Cerebellar cortex (tissue), 1 donor: ENCODE measurements at places on chromosomes 6 and 20.

DNA sequence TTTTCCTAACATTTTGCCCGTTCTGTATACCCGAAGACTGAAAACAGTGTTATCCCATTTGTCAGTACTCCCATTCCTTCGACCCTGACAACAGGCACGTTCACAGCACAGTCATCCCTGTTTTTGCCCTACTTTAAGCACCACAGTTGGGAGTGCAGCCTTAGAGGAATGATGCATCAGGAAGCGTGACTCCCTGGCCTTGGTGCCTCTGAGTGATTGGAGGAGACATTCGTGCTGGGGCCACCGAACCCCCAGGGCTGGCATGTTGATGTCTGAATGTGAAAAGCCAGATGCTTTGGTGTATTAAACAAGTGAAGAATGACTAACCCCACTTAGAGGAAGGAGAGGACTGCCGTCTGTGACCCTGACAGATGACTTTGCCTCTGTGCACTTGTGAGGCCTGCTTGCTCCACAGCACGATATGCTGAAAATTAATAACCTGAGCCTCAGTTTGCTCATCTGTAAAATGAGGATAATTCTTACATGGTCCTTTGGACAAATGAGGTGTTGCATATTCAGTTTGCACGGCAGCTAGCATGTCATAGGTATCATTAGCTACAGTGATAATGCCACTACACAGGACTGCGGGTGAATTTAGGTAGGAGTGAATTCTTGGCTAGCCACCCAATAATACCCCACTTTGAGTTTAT lies 36.0 kb downstream of the STK35 start:
- no peak for DNase-seq

GRCh38 chr6:156747715-156748114 lies 29.5 kb upstream of the ARID1B start:
- DNase-seq = no peak

- DNase-seq = no peak
Observed at GRCh38 chr20:41173791-41174341, 36.5 kb downstream of the PLCG1 start.

DNA sequence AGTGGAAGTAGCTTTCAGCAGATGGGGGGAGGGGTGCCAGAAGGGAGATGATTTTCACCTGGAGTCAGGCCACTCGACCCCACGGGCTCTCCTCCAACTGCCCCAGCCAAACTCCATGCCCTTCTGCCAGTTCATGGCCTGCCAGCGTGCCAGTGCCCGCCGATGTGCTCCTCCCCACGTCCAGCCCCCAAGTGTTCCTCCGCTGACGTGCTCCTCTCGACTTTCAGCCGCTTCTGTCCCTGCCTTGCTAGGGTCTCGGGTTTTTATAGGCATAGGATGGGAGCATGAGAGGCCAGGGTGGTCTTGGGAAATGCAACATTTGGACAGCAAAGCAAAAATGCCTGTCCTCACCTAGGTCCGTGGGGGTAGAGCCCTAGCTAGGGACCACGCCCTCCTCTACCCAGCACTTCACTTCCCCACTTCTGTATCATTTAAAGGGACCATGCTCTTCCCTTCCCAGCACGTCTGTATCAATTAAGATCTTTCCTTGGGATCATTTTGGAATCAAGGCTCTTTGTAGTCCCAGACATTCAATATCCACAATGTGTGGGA lies 54.4 kb downstream of the PRND start:
- DNase-seq = peak; percentile 17

DNA sequence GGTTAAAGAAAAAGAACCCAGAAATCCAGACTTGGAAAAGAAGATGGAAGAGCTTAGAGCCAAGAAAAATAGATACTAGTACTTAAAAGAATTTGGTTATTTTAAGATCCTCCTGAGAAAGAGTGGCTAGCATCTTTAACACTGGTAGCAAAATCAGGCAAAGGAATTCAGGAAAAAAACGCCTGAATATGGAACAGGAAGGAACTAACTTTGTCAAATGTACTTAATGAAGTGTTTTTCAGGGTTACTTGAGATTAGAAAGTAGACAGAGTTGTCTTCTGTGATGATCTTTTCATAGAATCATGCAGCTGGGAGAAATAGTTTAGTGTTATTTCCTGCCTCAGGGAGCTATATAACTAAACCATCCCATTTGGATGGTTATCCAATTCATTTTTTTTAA lies 50.8 kb upstream of the SASH1 start:
- DNase-seq = no peak

GRCh38 chr6:101980924-101981323 lies 587.4 kb downstream of the GRIK2 start:
- DNase-seq = no peak

GRCh38 chr6:41214559-41215238 lies 13.4 kb upstream of the TREML4 start:
- DNase-seq = no peak

DNA sequence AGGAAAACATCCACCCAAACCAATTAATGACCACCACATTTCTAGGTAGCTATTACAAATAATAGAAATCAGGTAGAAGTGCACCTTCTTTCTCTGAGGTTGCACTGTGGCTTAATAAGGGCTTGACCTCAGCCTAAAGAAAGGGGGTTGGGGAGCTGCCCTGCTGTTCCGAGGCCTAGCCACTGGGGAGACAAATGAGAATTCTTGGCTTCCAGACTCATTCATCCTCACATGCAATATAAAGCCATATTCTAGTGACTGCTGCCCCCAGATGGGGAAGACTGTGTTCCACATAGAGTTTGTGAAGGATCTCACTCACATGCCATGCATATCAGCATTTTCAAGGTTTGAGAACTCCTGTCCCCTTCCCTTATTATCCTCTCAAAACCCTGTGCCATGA lies 22.9 kb downstream of the SAYSD1 start:
- no peak for DNase-seq

DNA sequence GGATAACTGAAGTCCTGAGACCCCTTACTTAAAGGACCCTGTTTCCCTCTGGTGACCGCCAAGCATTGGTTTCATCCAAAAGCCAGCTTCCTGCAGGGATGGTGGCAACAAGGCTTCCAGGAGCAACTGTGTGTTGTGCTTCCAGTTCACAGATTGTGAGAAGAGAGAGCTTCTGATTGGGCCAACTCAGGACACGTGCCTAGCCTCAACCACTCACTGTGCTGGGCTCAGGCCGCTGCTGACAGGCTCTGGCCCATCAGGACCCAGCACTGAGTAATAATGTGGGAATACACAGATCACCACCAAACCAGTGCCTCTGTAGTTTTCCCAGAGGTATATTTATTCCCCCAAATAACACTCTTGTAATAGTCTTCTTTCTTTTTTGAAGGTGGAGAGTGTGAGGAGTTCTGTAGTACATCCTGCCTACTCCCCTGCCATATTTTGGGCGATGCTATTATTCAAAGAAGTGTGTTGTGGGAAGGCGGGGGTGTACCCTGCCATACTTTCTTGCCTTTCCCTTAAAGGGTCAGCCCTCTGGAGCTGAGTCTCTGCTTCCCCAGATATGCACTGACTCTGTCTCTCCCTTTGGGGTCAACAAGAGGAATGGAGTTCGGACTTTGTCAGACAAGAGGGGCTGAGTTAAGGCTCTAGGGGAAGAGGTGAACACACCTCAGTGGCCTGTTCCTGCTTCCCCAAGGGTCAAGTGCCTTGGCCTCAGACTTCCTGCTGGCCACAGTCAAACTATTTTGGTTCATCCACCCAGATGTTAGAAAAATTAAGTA lies 23.2 kb downstream of the PPP1R16B start:
- DNase-seq = no peak

DNA sequence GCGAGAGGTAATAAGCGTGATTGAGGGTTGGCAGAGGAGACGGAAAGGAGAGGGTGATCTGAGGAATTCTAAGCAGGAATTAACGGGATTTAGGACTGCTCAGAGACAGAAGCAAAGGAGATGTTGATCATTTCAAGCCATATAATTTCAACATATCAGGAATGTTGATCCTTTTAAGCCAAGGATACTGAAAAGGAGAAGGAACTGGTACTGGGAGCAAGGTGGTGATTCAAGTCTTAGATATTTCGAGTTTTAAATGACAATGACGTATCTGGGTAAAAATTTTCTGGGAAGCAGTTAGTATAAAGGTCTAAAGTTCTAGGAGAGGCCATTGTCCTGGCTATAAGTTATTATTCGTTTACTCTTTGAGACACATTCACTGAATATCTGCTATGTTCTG lies 91.3 kb upstream of the OGFRL1 start:
- DNase-seq = no peak

- no peak for DNase-seq
Observed at GRCh38 chr6:21785164-21785563, 191.6 kb downstream of the SOX4 start.

- DNase-seq = no peak
Observed at GRCh38 chr6:105043979-105044378, 87.1 kb downstream of the LIN28B start.

- no peak for DNase-seq
Observed at GRCh38 chr6:166898910-166899309, 57.4 kb downstream of the RNASET2 start.

- DNase-seq = no peak
Observed at GRCh38 chr6:90356012-90356421, 59.4 kb upstream of the BACH2 start.

DNA sequence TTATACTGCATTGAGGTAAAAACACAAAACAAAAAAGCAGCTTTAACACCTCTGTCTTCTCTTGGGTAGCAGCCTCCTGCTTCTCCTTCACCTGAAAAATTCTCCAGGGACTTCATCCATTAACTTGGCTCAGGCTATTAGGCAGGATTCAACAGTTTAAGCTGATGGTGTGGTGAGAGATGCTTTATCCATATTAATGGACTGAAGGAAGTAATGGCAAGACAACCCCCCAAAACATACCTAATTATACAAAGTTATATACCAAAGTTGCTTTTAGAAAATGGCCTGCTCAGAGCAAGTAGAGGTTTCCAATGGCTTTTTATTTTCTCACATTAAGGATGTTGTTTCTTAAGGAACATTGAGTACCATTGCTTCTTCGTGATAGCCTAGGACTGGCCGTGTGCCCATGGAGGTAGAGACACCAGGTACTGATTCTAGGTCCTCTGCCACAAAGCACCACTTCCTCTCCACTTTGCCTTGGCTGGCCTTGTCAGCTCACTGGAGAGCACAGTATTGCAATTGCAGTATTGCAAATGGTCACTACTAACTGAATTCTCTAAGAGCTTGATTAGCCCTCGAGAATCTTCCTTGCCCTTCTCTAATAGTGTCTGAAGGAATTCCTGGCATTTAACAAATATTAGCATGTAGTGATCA lies 7.3 kb downstream of the EDN1 start:
- no peak for DNase-seq

- no peak for DNase-seq
Observed at GRCh38 chr6:170284126-170284773, 6.6 kb downstream of the DLL1 start.

GRCh38 chr20:53865901-53866793 lies 204.2 kb downstream of the BCAS1 start:
- DNase-seq = peak; percentile 65

DNA sequence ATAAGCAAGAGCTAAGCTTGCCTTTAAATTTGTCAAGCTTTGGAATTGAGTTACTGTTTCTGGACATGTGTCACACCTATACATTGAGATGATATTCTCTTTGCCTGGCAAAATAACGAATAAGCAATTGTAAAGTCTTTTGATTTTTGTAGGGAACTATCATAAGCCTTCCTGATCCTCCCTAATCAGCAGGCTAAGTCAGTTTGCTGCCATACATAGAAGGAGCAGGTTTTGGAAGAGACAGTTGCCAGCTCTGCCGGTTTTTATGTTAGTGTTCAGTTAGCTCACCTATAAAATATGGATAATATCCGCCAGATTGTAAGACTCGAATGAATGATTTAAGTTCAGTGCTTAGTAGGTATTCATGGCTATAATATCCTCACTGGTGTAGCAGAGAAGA lies 34.4 kb upstream of the BCAS1 start:
- no peak for DNase-seq

DNA sequence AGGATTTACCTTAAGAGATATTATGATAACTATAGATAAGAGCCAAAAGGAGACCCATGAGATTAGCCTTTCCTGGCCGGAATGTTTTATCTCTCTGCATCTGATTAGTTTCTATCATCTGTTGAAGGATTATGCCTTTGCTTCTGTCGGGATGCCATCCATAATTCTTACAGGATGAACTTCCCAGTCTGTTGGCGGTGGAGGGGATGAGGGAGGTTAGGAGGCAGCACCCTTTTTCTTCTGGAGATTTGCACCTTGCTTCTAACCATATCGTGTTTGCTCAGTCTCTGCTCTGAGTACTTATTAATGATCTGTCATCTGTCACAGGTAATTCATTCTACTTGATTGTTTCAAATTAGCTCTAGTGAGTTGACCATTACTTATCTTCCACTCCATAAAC lies 292.1 kb downstream of the KHDC1L start:
- DNase-seq = no peak

DNA sequence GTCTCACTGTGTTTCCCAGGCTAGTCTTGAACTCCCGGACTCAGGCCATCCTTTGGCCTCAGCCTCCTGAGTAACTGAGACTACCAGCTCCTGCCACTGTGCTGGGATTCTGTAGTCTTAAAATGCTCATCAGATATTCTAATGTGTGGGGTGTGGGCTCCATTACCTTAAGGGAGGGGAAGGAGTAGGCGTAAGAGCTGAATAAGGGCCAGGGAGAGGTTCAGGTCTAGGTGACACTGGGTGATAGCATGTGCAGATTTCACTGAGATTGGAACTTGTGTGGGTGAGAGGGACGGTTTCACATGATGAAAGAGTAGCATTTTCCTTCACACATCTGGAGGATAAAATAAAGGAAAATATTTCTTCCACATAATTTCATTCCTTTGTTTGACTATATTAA lies 8.5 kb downstream of the AKAP12 start:
- no peak for DNase-seq

DNA sequence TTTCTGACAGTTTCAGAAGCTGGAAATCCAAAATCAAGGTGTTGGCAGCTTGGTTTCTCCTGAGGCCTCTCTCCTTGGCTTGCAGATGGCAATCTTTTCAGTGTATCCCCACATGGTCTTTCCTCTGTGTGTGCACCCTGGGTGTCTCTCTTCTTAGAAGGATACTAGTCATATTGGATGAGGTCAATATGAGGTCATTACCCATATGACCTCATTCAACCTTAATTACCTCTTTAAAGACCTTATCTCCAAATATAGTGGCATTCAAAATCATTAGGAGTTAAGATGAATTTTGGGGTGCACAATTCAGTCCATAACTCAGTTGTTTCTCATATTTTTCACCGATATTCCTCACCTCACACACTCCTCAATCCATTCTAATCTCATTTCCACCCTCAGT lies 92.4 kb upstream of the TGM3 start:
- no peak for DNase-seq

DNA sequence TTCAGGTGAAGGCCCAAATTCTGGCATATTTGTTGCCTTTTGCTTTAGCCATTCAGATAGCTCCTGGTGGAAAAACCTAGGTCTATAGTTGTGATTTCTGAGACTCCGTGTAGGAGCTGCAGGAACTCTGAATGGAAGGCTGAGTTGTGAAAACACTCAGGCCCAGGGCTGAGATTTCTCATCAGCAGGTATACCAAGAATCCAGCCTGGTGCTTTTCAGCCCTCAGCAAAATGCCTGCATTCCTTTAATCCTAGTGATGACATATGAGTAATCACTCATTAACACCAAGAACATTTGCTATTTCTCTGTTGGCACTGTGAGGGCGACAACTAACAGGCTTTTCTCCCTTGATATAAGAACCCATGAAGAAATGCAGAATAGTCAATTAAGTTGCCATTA lies 546.1 kb upstream of the MAN1A1 start:
- no peak for DNase-seq
